ENCODE measurements at places on chromosomes 7 and 10.

GRCh38 chr10:21280971-21281572 is 244.4 kb downstream of the SKIDA1 start:
- no peak for DNase-seq

- DNase-seq, result peak; percentile 52
These were observed 91.2 kb downstream of the GTF2IRD1 start for GRCh38 chr7:74544706-74545469.

GRCh38 chr10:11086177-11086840 is 68.6 kb downstream of the CELF2 start:
- DNase-seq, result no peak

DNA sequence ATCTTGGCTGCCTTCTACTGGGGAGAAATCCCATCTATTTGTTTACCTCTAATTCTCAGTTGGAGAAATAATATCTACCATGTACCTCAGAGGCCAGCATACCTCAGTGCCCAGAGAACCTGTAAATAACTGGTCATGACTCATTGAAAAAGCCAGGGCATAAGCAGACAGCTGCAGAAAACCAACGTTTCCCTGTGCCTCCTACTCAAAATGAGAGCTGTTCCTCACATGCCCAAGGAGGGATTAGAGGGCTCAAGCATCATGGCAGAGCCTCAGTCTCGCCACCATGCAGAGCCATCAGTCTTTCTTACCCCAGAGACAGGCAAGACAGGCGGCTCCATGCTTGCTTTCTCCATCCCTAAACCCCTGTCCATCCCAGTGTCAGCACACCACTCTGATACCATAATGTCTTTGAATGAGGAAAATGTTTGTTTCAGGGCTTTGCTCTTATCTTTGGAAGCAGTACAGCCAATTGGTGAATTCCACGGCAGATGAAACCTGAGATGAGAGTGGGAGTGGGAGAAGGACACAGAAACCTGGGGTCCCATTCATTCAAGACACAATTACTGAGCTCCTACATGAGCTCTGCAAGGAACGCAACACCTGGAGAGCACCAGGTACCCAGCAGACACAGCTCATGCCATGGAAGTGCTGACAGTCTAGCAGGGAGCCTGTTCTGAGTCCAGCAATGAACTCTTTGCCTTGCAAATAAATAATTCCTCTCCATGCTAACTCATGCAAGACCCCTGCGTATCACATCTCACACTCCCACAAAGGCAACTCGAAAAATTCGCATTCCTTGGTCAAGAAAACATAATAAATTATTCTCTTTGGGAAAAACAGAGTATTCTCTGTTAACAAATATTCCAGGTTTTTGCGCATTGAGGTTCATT is 21.1 kb downstream of the PON1 start:
- DNase-seq, result no peak

DNA sequence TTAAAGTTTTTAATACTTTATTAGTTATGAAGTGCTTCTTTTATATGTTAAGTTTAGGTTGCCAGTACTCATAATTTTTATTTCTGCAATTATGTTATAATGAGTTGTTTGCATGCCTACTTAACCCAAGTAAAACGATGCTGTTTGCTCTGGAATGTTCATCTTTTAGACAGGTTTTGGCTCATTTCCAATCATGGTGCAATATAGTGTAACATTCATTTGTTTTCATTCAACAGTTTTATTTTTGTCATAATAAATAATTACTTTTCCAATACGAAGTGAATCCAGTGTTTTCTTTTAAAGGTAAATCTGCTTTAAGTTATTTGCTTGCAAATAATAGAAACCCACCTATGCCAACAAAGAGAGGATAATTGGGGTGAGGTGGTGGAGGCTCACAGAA is 22.1 kb downstream of the ARL5B start:
- DNase-seq, result no peak

- no peak for DNase-seq
These were observed 15.8 kb upstream of the DNMBP start for GRCh38 chr10:100025576-100025975.

DNA sequence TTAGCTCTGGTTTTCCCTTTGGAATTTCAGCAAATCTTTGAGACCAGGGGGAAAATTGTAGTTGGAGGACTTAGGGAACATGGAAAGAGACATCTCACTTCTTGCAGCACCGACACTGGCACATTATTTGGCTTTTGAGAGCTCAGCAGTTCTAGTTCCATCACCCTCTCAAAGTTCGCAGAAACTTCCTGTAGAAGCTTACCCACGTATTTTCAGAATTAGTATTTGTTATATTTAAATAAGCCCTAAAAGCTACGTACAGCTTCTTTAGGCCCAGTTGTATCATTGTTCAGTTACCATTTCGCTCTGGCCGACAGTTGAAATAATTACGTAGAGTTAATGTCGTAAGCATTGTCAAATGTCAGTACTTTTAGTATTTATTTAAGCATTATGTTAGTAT is 13.4 kb downstream of the CEP55 start:
- no peak for DNase-seq

DNA sequence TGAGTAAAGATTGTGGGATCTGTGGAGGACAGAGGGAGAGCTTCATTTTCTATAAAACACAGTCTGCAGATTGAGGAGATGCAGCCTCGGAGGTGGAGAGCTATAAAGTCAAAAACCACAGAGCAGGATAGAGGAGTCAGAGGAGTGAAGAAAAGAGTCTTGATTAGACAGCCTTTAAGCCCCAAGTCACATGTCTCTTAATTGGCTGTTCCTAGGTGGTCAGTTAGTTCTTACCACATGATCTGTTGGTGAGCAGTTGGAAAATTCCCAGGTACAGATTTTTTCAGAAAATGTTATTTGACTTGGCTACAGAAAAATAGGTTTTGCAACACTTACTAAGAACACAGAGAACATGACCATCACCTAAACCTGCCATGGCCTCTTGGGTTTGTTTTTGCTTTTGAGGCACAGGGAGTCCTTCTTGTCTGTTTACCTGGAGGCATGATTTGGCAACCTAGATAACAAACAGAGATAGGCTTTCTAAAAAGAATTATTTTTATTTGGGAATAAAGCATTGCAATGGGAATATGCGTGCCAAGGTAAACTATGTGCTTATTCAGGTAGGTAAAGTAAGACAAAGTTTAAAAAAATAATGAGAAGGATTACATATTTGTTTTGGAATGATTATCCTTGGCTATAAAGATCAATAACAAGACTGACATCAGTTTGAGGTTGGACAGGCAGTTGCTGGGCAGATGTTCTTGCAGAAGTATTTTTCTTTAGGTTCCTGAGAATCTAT is 604 bp upstream of the CYP3A43 start:
- no peak for DNase-seq

Measured in GDM1 (cell line).